Activated CD8-positive, alpha-beta T cell treated with anti-CD3 and anti-CD28 coated beads for 36 hours (primary cell): ENCODE measurements at places on chromosomes 12 and 14. TPM values are rescaled to one million over a fixed set of nuclear protein-coding genes. Genes with fewer than 3 reads are reported as not detected.

Gene TAS2R9
- total RNA-seq, result not detected

Gene PTGDR
- 0.43 TPM for total RNA-seq

Gene KLRG1
- 10.1 TPM for total RNA-seq

Gene C12orf50
- total RNA-seq, result not detected

Gene LIN52
- total RNA-seq, result 10.3 TPM

Gene SMCO3
- not detected for total RNA-seq

Gene KRT6A
- not detected for total RNA-seq

Gene SRGAP1
- total RNA-seq, result 0.07 TPM
